A549 treated with GW870086 at 1 μM for 4 hours (cell line): ENCODE measurements at places on chromosomes 1 and 21. TPM values are rescaled to one million over a fixed set of nuclear protein-coding genes. Genes with fewer than 3 reads are reported as not detected.

Gene OLFML3
- total RNA-seq, result 3.4 to 5.4 TPM (median 4.0 TPM) in 5 replicates

Gene XKR8
- 4.4 to 6.1 TPM (median 5.5 TPM) in 5 replicates for total RNA-seq

Gene ACTN2
- total RNA-seq, result 0.03 to 0.20 TPM (median 0.09 TPM) in 4 of 5 replicates, not detected in the other

Gene AMY2B
- 0.33 to 0.55 TPM (median 0.43 TPM) in 5 replicates for total RNA-seq

Gene KDF1
- 0.08 to 0.40 TPM (median 0.09 TPM) in 5 replicates for total RNA-seq

Gene RXFP4
- not detected in 5 replicates for total RNA-seq

Gene MOV10
- total RNA-seq, result 28.0 to 35.1 TPM (median 29.1 TPM) in 5 replicates

Gene ZYG11A
- 2.1 to 2.8 TPM (median 2.5 TPM) in 5 replicates for total RNA-seq

Gene GRHL3
- total RNA-seq, result 0.83 to 1.1 TPM (median 0.99 TPM) in 5 replicates

Gene SLC37A1
- total RNA-seq, result 2.7 to 5.0 TPM (median 3.1 TPM) in 5 replicates

Gene LCE2B
- not detected in 5 replicates for total RNA-seq

Gene ERRFI1
- total RNA-seq, result 126 to 161 TPM (median 153 TPM) in 5 replicates

Gene OR2L5
- not detected in 5 replicates for total RNA-seq

Gene SYT6
- 0.25 to 0.89 TPM (median 0.46 TPM) in 5 replicates for total RNA-seq

Gene NES
- total RNA-seq, result 1.1 to 1.4 TPM (median 1.2 TPM) in 5 replicates

Gene CACHD1
- total RNA-seq, result 1.4 to 1.7 TPM (median 1.5 TPM) in 5 replicates
